ENCODE measurements at places on chromosomes 5 and 9. TPM values are rescaled to one million over a fixed set of nuclear protein-coding genes. Genes with fewer than 3 reads are reported as not detected.
A peak's percentile ranks its signal among the peaks of the same experiment; 100 is the strongest.

DNA sequence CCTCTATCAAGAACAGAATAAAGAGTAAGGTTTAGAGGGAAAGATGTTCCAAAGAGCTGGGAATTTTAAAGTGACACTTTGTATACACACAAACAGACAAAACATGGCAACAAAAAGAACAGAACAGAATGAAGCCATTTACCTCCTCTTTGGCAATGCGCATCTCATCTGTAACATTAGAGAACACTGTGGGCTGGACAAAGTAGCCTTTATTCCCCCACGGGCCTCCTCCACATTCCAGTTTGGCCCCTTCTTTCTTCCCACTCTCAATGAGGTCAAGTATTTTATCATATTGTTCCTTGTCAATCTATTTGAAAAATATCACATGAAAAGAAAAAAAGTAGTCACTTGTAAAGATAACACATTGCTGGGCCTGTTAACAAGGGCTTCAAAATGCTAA is 41.0 kb downstream of the ALDH1A1 start:
- no peak for DNase-seq

- no peak for DNase-seq
These were observed 1672.0 kb upstream of the CDH9 start for GRCh38 chr5:28710360-28710759.

DNA sequence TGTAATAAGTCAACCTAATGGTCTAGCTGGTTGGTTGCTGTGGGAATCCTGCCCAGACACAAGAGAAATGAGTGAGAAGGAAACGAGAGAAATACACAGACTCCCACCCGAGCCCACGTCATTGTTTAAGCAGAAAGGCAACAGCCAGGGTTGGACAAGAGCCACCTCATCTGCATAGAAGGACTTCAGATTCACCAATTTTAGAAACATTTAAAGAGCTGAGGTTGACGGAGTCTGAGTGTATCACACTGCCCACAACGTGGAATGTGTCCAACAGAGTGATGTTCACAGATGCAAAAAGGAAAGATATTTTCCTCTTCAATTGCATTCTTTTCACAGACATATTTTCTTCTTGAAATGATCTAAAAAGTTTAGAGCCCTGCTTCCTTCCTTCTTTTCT is 349.5 kb downstream of the AGTPBP1 start:
- DNase-seq: no peak

GRCh38 chr9:85425153-85425611 is 316.6 kb downstream of the AGTPBP1 start:
- peak; percentile 63 for DNase-seq

DNA sequence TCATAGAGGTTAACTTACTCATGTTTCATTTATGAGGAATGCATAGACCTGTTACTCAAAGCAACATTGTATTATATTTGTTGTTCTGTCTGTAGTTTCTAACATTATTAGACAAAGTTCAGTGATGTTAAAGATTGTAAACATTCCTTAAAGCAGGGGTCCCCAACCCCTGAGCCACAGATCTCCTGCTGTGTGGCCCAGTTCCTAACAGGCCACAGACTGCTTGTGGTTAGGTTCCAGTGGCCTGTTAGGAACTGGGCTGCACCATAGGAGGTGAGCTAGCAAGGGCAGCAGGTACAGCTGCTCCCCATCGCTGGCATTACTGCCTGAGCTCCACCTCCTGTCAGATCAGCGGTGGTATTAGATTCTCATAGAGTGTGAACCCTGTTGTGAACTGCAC is 181.1 kb downstream of the KDM4C start:
- DNase-seq: no peak

GRCh38 chr5:53076014-53076583 is 33.5 kb downstream of the MOCS2 start:
- DNase-seq: no peak

DNA sequence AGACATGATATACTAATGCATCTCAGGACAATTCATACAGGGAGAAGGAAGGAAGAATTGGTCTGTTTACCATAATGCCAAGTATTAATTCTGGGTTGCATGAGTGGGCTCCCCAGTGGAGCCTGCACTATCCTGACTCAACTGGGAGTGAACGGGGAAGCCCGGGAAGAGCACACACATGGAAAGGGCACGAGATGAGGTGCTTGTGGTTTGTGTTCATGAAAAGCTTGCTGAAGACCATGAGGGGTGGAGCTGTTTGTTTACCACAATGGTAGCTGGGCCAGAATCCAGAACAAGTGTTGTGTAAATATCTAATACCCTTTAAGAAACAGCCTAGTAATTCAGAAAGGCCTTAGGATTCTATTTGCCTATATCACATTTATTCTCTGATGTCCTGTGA is 44.6 kb downstream of the POC5 start:
- DNase-seq: no peak

GRCh38 chr9:82091100-82091499 is 102.5 kb downstream of the SPATA31D1 start:
- DNase-seq: no peak

- DNase-seq: no peak
These were observed 18.8 kb upstream of the FCN1 start for GRCh38 chr9:134936346-134937163.

DNA sequence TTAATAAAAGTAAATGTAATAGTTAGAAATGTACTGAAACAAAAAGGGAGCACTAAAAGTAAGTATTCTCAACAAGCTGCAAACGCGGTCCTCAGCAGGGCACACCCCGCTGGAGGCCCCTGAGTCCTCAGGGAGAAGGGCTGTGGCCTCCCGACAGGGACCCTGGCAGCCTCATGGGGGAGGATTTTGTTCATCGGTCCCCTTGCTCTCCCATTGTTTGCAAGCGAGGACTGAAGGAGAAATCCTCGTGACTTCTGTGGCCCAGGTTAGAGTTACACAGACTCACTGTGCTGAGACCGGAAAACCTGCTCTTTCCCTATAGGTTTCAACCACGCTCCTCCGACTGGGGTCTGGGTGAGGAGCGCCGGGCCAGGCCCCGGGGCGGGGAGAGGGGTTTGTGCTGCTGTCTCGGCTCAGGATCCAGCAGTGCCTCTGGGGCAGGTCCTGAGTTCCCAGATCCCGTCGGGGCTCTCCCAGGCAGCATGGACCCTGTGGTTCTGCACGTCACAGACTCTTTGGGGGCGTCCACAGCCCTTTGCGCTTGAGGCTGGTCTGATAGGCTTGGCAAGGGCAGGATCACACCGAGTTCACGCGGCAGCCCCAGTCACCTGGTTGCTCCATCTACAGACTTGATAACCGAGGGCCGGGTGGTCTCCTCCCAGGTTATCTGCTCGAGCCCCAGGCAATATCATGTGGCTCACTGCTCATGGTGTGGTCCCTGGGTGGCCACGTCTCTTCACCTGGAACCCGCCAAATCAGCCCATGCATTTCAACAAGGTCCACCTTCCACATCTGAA is 38.8 kb downstream of the MRPL36 start:
- no peak for DNase-seq

DNA sequence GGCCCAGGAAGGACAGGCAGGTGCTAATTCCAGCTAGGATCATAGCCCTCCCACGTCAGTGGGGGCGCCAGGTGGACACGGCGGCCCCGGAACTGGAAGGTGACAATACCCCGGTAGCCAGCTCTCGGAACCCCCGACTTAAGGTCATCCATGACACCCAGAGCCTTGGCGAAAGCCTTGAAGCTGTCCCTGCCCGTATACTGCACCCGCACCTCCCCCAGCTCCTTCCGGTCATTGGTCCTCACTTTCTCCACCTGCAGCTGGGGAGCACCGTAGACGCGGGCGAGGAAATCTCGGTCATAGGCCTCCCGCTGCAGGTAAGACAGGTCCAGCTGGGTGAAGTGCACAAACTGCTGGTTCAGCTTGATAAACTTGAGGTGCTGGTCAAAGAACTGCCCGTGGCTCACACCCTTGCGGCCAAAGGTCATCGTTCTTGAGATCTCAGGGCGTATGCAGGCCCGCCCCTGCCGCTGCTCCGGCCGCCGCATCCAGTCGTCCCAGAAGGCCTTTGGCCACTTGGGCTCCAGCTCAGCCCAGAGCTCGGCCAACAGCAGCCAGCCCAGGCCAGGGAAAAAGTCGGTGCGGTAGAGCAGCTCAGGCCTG is 10.9 kb downstream of the MGAT1 start:
- DNase-seq: no peak

GRCh38 chr9:93082841-93083411 is 13.1 kb upstream of the CARD19 start:
- DNase-seq: no peak

- DNase-seq: peak; percentile 47
These were observed 8.3 kb downstream of the CDK5RAP2 start for GRCh38 chr9:120571443-120572257.

DNA sequence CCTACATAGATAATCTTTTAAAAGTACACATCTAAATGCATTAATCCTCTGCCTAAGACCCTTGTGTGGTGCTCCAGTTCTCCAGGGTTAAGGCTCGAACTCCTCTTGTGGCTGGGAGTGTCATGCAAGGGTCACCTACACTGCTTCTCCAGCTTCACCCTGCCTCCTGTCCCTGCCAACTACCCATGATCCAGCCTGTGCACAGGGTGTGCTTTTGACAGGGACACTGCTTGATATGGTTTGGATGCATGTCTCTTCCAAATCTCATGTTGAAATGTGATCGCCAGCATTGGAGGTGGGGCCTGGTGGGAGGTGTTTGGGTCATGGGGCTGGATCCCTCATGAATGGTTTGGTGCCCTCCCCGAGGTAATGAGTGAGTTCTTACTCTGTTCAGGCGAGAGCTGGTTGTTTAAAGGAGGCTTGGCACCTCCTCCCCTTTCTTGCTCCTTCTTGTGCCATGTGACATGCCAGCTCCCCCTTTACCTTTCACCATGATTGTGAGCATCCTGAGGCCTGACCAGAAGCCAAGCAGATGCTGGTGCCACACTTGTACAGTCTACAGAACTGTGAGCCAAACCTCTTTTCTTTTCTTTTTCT is 48.5 kb downstream of the SLC22A5 start:
- DNase-seq: no peak

DNA sequence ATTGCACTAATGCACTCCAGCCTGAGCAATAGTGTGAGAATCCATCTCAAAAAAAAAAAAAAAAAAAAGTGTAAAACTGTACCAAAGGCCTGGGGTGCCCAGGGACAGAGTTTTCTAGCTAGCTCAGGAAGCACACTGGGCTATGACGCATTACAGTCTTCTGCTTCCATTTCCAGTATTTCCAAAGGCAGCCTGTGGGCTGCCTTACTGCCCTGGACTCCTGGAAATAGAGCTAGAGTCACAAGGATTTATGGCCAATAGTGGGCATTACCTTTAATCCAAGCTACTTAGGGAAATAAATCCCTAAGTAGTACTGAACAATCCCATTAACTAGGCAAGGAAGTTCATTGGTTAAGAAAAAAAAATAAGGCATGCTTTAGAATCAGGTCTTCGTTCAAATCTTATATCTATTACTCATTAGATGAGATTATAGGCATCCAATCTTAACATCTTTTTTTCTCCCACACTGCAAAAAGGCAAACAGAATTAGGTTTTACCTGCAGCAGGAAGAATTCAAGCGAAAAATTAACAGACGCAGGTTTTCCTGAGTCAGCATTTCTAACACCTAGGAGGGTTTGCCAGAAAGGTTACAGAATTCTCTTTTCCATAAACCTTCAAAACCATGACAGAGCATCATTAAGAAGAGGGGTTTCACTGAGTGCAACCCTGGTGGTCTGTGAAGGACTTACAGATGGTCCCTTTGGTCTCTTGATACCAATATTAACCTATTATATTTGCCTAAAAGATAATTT is 85.6 kb upstream of the CCDC112 start:
- DNase-seq: no peak

- no peak for DNase-seq
These were observed 50.9 kb upstream of the EQTN start for GRCh38 chr9:27347889-27348288.

Gene CEMIP2
- polyA plus RNA-seq: 18.8 TPM

Gene KCNV2
- polyA plus RNA-seq: 0.10 TPM

Gene NAIP
- 1.7 TPM for polyA plus RNA-seq

Gene SLC36A3
- not detected for polyA plus RNA-seq

Gene TRPM6
- 0.05 TPM for polyA plus RNA-seq

Gene DDX4
- not detected for polyA plus RNA-seq

Gene HTR1A
- polyA plus RNA-seq: not detected

Gene KCNN2
- polyA plus RNA-seq: 2.9 TPM

Gene SLC6A3
- not detected for polyA plus RNA-seq

Gene PPP3R2
- polyA plus RNA-seq: not detected

All from liver (tissue), 10 donors.